ENCODE measurements at places on chromosomes 1 and 21.
A peak's percentile ranks its signal among the peaks of the same experiment; 100 is the strongest.

GRCh38 chr1:77220687-77221463, 1.6 kb upstream of the PIGK start:
- DNase-seq: peak; percentile 57

GRCh38 chr1:86205741-86206140, 49.2 kb upstream of the COL24A1 start:
- DNase-seq: no peak

- no peak for DNase-seq
Measured at GRCh38 chr1:228059634-228060457, 22.7 kb upstream of the ARF1 start.

DNA sequence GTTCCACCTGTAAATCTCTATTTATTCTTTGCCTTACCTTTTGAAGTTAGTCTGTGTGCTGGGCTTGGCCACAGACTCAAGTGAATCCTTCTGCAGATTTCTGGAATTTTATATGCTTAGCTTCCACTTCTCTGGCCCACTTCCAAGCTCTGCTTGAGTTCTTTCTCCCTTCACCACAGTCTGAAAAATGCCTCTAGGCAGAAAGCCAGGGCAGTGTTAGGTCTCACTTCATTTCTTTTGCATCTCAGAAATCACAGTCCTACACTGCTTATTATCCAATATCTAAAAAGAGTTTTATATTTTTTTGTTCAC, 48.9 kb downstream of the INKA2 start:
- peak; percentile 89 for DNase-seq

DNA sequence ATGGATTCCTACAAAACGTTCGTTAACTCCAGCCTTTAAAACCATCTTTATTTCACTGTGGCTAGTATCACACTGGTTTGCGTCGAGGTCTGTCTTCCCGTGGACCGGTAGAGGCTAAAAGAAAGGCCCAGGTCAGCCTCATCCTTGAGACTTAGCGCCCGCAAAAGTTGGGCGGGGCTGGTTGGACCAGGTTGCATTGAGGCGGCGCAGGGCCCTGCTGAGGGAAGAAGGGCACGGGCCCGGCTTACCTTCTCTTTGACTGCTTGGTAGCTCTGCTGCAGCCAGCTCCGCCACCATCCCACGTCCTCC, 455 bp downstream of the BSDC1 start:
- no peak for DNase-seq

DNA sequence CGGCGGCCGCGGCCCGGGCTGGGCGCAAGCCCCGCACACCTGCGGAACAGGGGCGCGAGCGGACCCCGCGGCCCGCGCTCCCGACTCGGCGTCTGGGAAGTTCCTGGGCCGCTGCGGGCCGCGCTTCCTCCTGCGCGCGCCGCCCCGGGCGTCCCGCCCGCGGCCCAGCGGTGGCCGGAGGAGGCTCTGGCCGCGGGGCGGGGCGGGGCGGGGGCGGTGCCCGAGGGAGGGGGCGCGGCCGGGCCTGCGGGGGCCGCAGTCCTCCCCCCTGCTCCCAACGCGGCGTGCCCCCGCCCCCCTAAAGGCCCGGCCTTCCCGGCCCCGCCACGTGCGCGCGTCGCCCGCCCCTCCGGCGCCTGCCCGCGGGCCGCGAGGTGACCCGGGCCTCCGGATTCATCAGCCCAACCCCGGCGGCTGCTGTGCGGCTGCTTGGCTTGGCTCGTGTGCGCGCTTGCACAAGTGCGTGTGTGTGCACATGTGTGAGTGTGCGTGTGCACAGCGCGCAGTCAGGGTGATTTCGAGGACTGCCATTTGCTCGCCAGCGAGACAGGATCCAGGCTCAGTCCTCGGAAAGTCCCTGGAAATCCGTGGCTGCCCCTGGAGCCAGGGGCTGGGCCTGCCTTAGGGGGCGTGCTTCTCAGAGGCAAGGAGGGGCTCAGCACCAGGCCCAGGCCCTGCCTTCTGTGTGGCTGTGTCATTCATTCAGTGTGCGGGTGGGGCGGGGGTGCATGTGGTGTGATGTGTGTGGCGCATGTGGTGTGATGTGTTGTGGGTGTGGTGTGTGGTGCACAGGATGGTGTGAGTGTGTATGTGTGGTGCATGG, at the start of gene C2CD2:
Gene C2CD2, minus strand, starts transcription at position 188 of the 823 bp plus-strand sequence. CDS start 370 bp downstream, outside the sequence.
- DNase-seq: no peak

DNA sequence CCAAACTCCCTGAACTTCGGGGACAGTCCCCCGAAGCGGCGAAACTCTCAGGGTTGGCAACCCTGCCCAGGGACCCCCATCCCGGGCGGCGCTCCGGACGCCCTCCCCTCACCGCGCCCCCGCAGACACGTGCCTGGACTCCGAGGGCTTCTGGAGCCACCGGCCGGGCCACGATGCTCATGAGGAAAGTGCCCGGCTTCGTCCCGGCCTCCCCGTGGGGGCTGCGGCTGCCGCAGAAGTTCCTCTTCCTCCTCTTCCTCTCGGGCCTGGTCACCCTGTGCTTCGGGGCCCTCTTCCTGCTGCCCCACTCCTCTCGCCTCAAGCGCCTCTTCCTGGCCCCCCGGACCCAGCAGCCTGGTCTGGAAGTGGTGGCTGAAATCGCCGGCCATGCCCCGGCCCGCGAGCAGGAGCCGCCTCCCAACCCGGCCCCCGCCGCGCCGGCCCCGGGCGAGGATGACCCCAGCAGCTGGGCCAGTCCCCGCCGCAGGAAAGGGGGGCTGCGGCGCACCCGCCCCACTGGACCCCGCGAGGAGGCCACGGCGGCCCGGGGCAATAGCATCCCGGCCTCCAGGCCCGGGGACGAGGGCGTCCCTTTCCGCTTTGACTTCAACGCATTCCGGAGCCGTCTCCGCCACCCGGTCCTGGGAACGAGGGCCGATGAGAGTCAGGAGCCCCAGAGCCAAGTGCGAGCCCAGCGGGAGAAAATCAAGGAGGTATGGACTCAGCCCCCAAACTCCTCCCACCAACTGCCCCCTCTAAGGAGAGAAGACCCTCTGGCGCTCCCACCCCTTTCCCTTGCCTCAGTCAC, 1.2 kb downstream of the MAN1C1 start:
- no peak for DNase-seq

DNA sequence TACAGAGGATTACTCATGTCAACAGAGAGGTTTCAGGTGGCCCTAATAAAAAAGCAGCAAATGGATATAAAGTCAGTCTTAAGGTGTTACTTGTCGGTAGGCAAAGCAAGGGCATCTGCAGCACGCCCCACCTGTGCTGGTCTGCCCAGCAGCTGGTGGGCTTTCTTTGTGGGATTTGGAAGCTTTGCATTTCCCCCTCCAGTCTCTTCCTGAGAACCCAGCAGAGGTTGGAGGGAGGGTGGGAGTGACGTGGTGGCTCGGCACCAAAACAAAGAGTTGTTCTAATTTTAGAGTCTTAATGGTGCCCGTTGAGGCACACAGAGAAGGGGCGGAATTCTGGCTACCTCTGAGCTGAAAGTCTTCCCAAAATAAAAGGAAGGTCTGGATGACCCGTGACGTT, 4.8 kb upstream of the PCBP3 start:
- no peak for DNase-seq

DNA sequence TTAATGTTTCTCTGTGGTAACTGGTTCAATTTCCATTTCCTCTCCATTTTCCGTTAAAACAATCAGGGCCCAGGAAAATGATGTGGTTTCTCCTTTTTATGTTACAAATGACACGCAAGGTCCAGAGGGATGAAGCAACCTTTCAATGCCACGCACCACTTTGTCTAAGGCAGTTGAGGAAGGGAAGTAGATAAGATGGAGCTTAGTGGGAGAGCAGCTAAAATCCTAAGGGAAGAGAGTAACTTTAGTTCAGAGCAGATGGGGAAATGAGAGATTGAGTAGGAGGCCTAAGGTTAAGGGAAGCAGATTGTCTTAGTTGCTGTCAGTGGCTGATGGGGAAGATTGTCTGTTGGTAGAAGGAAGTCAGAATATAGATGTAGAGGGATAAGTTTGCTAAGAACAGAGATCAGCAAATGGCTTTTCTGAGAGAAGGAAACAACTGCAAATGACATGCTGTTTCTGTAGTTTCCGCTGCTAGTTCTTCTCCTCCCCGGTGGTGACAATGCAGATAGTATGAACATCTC, 660 bp downstream of the CD1C start:
- DNase-seq: no peak

DNA sequence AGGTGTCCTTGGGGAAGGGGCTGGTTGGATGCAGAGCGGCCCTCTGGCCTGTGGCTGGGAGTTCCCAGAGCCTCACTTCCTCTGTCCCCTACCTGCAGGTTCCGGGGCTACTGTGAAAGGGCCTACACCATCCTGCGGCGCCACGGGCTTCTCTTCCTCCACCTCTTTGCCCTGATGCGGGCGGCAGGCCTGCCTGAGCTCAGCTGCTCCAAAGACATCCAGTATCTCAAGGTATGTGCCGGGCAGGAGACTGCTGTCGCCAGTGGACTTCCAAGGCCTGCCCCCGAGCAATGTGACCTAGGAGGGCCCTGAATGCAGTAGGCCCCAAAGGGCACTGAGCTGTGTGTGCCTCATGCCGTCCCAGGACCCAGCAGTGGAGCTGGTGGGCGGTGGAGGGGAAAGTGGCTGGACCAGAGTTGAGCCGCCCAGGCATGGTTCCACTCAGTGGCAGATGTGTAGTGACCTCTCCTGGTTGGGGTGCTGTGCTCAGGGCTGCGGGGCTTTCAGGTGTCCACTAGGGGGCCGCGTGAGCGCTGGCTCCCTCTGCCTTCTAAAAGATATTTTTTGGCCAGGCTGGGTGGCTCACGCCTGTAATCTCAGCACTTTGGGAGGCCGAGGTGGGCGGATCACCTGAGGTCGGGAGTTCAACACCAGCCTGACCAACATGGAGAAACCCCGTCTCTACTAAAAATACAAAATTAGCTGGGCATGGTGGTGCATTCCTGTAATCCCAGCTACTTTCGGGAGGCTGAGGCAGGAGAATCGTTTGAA, 73.4 kb downstream of the PIK3CD start:
- DNase-seq: peak; percentile 21

GRCh38 chr21:34129039-34129891, 55.9 kb downstream of the MRPS6 start:
- peak; percentile 90 for DNase-seq

GRCh38 chr1:230212405-230212936, 145.4 kb downstream of the GALNT2 start:
- DNase-seq: no peak

GRCh38 chr1:3491291-3492246, 37.1 kb downstream of the ARHGEF16 start:
- peak; percentile 30 for DNase-seq

DNA sequence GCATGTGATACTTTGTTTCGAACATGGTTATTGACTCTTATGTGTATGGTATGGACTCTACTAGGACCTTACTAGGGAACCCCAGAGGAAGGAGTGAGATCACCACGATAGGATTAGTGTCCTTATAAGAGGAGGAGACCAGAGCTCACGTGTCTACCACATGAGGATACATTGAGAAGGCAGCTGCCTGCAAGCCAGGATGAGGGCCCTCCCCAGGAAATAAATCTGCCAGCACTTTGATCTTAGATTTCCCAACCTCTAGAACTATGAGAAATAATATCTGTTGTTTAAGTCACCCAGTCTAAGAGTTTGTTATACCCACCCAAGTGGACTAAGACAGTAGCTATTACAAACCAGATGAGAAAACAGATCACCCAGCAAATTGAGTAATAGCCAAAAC, 559.3 kb upstream of the USP24 start:
- no peak for DNase-seq

- DNase-seq: no peak
Measured at GRCh38 chr1:198649968-198650338, 11.1 kb downstream of the PTPRC start.

- no peak for DNase-seq
Measured at GRCh38 chr1:232269988-232270387, 359.9 kb downstream of the SIPA1L2 start.

DNA sequence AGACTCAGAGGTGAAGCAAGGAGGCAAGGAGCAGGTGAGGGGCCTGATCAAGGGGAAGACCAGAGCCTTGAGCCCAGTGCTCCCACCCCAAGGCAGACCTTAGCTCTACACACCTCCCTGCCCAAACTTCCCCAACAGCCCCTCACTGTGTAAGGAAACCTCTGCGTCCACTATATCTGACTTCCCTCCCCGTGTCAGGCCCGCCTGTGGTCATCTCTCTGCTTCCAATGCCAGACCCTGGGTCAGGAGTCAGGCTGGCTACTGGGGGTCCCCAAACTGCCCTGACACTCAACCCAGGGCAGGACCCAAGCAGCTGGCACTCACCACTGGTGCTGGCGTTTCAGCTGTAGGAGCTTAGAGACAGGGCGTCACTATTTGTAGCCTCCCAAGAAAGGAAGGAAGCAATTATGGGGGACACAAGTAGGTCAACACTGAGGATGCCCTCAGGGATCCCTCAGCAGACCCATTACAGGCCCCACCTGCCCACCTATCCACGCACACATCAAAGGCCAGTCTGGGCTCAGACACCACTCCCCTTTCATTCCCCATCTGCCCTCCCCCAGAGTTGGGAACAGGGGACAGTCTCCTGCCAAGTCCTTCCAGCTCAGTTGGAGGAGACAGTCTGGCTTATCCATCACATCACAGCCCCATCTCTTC, 811 bp upstream of the S100A3 start:
- no peak for DNase-seq

- DNase-seq: peak; percentile 44
Measured at GRCh38 chr1:205484985-205485967, 19.2 kb upstream of the CDK18 start.

DNA sequence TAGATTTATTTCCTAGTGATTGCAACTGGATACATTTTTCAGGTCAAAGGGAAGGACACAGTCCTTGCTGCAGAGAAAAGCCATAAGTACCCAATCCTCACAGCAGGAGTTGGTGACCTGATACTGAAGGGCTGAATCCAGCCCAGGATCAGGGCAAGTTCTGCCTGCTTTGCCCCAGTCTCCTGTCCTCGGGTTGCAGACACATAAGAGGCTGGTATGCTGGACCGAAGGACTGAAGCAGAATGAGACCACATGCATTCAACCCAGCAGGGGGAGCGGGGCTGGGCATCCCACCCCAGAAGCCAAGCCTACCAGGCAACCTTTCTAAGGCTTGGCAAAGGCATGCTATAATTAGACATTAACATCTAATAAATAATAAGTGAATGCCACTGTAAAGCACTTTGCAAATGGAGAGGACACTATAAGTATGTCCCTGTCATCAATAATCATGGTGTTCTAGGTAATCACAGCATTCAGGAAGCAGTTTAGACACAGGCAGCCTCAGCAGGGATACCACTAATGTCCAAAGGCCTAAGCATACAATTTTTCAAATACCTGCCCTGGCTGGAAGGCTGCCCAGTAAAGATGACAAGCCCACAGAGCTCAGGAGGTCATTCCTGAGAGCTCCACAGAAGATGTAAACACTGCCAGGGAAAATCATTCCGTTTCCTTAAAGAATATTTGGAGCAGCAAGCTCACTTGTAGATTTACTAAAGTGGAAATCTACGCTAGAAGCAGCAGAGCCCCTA, 47.6 kb downstream of the KRTAP19-8 start:
- no peak for DNase-seq

- DNase-seq: peak; percentile 29
Measured at GRCh38 chr1:80656641-80657040, 1144.1 kb upstream of the ADGRL2 start.

GRCh38 chr1:14713077-14713476, 114.6 kb downstream of the KAZN start:
- no peak for DNase-seq

- no peak for DNase-seq
Measured at GRCh38 chr1:89608319-89608983, 24.5 kb upstream of the LRRC8C start.

All from brain microvascular endothelial cell (primary cell).